Breast epithelium (tissue), 4 donors: ENCODE measurements at places on chromosomes 12 and 14.

GRCh38 chr14:104738375-104739019 lies 14.4 kb upstream of the SIVA1 start:
- DNase-seq: no peak

GRCh38 chr14:85580536-85581140 lies 50.7 kb downstream of the FLRT2 start:
- no peak for DNase-seq

GRCh38 chr14:54535126-54535525 lies 25.4 kb downstream of the CGRRF1 start:
- DNase-seq: no peak

- no peak for DNase-seq
Observed at GRCh38 chr14:33563191-33563900, 387.5 kb downstream of the EGLN3 start.

DNA sequence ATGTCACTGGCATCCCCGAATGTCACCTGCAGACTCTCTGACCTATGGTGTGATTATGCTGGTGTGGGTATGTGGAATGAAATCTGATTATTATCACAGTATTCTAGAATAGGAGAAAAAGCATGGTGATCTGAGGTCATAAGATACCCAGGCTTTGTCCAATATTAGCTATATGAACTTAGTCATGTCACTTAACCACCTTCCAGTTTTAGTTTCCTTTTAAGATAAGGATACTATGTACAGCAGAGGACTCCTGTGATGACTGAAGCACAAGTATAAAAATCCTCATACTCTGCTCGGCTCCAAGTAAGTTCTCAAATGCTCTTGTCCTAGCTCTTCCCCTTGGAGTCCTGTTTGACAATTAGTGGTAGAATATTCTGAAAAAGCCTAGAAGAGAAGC lies 2.8 kb downstream of the GNS start:
- DNase-seq: no peak

DNA sequence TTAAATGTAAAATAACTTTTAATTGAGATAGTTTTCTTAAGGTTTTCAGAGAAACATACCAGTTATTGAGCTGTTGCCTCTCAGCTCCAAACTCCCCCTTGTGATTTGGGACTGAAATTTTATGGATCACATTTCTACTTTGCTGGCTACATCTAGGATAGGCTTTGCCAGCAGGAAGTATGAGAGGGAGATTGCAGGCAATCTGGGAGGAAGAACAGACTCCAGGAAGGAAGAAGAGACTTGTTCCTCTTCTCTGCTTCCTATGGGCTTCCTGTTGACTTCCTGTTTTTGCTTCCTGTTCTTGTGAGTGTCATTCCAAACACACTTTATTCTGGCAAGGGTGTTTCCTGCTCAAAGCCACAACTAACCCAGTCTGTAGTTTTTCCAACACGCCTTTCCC lies 312.9 kb downstream of the ITPR2 start:
- DNase-seq: no peak

DNA sequence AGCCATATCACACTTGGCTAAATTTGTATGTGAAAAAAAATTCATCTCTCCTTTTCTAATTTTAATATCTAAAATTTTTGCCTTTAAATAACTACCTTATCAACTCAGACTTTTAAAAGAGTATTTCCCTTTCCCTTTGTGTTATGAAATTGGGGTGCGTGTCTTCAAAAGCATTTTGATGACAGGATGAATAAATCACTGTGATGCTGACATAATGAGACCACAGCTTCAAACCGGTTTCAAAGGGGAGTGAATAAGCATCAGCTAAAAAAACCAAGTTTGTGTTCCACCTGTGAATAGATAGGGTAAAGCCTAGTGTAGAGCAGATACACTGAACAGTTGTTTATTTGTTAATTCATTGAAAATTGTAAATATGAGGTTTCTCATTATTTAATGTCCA lies 85.0 kb downstream of the LGR5 start:
- no peak for DNase-seq

GRCh38 chr14:75144944-75145343 lies 18.1 kb upstream of the NEK9 start:
- DNase-seq: no peak

DNA sequence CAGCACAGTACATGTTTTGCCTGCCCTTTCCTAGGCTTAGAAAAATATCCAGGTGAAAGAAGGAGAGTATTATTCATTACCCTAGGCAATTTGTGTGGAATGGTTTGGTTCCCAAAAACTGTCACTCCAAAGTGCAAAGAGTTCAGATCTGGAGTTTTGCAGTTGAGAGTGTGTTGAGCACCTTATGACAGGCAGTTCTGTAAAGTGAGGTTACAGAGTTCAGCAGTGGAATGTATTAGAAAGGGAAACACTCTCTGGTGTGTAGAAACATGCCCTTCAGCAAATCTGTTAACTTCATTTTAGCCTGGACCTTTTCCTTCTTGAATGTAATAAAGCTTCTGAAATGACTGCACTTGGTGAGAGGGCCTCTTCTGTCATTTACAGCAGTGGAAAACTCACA lies 154.0 kb upstream of the SSTR1 start:
- no peak for DNase-seq

DNA sequence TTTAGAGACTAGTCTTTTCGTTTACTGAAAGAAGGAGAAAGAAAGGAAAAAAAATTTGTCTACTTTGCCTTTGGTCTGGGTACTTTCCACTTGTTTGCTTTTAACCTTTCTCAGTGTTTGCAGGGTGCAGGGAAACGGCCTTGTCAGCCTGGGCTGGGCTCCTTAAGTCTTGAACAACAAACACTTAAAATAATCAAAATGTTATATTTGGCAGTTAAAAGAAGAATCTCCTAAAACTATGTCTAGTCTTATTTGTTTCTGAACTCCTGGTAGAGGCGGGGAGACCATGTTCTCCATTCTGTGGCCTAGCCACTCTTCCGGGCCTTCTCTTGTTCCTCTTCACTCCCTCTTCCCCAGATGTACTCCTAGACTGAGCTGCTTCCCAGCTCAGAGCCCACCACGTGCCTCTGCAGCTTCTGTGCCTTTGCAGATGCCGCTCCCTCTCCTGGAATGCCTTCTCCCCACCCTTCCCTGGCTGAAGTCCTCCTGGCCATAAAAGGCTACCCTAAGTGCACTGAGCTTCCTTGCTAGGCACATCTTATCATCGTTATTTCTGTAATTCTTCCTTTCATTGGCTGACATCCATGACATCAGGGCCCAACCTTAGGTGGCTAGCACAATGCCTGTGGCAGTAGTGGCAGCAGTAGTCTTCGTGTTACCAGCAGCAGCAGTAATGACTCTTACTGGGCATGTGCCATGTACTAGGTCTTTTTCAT lies 432.9 kb downstream of the ZFP36L1 start:
- no peak for DNase-seq

DNA sequence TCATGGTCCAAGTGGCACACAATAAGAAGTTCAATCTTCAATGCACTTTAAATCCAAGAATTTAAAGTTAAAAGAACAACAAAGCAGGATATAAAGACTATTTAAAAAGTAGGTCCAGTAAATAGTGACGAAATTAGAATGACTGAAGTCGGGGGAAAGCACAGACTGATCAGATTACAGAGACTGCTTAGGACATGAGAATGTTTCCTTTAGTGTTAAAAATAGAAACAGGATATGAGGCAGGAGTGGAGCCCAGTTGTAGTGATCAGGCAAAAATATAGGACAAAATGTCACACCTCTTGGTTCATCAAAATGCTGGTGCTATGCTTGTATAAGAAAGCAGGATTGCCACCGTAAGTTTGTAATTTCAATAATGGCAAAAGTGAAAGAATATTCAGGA lies 52.2 kb upstream of the CD163 start:
- DNase-seq: no peak

DNA sequence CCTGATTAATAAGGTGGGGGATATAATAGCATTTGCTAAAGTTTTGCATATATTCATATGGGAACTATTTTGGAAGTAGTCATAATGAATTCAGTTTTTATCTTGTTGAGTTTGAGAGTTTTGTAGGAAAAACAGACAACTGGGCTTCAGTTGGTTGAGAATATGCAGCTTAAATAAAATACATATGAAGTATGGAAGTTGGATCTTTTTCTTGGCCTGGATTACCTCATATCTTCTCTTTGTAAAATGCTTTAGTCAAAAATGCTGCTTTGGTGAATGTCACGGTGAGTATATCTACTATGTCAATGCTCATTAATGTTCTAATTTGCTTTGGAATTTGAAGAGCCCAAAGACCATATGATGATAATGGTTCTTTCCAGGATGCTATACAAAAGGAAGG lies 552.2 kb upstream of the LMO3 start:
- DNase-seq: no peak

DNA sequence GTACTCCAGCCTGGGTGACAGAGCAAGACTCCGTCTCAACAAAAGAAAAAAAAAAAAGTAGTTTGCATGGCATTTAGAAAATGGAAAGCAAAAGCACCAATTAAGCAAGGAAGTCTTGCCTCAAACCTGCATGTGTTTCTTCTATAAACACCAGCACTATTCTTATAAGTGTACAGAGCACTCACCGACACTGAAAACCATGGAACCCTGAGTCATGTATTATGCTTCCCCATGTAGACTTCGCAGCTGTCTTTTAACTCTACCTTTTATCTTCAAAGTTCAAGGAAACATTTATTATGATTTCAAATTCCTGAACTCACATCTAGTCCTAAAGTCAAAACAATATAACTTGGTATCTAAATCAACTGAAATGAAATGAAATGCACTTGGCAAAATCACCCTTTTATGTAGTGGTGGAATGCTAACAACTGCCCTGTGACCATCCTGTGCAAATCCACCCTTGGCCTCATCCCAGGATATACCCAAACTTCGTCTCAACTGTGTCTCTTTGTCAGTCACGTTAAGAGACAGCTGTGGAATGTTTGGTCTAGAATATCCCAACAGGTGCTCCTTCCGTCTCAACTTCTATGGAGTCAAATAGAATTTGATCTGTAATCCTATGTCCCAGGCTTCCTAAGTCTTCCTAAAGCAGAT lies 4.8 kb downstream of the BCAT1 start:
- DNase-seq: no peak

- DNase-seq: no peak
Observed at GRCh38 chr14:31435276-31435675, 14.9 kb upstream of the HEATR5A start.

DNA sequence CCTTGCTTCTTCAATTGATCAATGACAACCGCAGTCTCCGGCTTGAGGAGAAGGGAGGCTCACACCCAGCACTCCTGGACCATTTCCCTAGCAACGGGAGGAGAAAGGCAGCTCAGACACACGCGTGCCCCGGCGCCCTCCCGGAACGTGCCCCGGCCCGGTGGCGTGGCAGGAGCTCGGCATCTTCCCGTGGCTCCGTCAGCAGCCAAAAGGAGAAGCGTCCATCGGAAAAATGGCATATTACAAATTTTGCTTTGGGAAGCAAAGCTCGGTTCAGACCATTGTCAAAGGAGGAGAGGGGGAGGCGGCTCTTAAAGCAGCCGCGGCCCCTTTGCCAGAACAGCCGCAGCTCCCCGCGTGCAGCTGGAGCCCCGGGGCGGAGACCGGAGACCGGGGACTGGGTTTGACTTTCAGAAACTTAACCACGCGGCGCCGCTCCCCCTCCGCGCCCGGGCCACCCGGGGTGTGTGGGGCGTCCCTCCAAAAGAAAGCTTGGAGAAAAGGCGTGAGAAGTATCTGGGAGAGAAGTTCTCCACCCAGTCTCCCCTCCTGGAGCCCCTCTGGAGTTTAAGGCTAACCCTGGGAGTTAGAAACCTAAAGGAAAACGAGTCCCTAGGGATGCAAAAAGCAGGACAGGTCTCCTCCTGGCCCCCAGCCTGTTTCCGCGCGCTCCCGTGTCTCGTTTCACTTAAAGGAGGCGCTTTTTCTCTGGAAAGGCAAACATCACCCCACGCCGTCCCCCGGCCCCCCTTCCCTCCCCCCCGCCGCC lies 545 bp downstream of the PPFIA2 start:
- DNase-seq: no peak

GRCh38 chr12:62693376-62694050 lies 226.9 kb downstream of the MON2 start:
- DNase-seq: no peak
